ENCODE measurements at places on chromosomes 4 and X.

DNA sequence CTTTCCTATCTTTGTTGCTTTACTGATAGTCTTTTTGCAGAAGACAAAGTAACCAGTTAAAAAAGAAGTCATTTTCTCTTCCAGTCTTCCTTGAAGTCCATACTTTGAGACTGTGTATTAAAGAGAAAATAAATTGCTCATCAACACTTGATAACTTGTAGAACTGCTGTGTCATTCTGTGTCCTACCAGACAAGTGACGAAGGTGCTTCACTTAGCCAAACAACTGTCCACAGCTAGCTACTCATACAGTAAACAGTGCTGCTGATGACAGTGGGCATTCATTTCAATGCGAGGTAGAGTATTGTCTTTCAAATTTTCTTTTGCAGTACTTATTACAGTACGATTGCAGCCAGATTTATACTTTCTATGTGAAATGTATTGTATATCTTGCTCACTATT lies 11.5 kb downstream of the COL25A1 start:
- DNase-seq, result peak; percentile 17

DNA sequence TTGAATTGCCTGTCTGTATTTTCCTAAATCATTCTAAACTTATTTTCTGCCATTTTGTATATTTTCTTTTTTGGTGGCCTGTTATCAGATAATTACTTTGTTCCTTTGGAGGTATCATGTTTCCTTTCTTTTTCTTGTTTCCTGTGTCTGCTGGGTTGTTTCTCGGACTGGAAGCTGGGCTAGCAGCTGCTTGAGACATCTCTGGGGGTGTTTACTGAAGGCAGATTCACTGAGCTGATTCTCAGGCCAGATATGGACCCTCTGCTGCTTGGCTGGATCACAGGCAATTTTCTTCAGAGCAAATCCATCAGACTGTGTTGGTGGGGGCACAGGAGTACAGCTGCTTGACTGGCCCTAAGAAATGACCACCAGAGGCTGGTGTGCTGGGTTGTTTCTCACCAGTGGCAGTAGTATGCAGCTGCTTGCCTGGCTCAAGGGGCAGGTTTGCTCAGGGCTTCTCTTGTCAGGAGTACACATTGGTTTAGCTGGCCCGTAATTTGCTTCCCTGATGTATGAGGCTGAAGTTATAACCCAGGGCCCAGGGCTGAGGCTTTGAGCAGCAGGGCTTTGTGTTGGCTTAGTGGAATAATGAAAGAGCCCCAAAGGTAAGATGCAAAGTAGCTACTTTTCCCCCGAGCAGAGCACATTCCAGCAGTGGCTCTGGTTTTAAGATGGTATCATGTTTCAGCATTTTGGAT lies 680.6 kb downstream of the TECRL start:
- DNase-seq, result no peak

DNA sequence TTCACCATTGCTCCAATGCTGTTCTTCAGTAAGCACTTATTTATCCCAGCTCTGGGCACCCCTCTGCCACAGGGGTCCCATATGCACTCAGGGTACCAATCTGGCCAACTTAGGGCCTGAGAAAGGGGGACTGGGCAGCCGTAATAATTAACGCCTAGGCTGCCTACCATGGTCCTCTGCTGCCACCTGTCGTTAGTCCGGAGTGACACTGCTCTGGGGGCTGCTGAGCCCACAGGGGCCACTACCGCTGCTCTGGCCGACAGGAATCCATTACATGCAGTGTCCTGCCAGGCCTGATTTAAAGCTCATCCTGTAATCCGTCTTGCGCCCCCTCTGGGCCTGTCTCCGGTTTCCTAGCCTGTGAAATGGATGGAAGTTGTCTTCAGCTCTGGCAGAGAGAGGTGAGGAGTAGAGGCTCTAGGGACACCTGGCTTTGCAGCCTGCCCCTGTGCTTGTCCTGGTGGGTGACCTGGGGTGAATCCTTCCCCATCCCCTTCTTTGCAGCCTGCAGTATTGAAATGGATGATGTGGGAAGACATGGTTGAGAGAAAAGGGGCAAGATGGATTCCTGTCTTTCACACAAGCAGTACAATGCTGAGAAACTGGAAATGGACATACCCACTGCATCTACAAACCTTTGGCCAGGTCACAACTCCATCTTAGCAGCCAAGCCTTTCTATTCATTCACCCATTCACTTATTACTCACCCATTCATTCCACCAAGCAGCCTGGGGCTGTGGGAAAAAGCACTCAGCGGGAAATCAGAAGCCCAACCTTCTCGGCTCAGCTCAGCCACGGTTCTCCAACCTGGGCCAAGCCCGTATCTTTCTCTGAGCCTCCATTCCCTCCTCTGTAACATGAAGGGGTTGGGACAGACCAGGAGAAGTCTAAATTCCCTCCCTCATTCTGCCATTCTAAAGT lies 116.3 kb upstream of the NALF2 start:
- peak; percentile 12 for DNase-seq

GRCh38 chr4:142776026-142776425 lies 70.1 kb downstream of the INPP4B start:
- DNase-seq, result no peak

GRCh38 chrX:155070663-155070974 lies 317 bp downstream of the CMC4 start:
- no peak for DNase-seq

- DNase-seq, result no peak
These were observed 208.1 kb upstream of the PPP3CA start for GRCh38 chr4:101555341-101555880.

GRCh38 chrX:87900320-87900908 lies 382.8 kb downstream of the KLHL4 start:
- DNase-seq, result no peak

DNA sequence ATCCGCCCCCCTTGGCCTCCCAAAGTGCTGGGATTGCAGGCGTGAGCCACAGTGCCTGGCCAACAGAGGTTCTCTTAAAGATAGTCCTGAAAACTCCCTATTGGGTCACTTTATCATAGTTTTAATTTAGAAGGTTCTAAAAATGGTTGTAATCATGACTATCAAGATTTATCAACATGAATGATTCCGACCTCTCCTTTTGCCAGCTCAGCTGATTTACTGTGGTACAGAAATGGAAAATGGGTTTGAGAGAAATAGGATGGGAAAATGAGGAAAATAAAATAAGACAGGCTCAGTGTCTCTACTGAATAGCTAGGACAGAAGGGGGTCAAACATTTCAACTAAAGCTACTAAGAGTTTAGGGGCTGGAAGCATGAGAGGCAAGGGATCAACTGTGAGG lies 28.2 kb upstream of the UGDH start:
- DNase-seq, result no peak

Measured in gastrocnemius medialis (tissue), 4 donors.